Peyer's patch (tissue), 4 donors: ENCODE measurements at places on chromosomes 2 and 18. TPM values are rescaled to one million over a fixed set of nuclear protein-coding genes. Genes with fewer than 3 reads are reported as not detected.

DNA sequence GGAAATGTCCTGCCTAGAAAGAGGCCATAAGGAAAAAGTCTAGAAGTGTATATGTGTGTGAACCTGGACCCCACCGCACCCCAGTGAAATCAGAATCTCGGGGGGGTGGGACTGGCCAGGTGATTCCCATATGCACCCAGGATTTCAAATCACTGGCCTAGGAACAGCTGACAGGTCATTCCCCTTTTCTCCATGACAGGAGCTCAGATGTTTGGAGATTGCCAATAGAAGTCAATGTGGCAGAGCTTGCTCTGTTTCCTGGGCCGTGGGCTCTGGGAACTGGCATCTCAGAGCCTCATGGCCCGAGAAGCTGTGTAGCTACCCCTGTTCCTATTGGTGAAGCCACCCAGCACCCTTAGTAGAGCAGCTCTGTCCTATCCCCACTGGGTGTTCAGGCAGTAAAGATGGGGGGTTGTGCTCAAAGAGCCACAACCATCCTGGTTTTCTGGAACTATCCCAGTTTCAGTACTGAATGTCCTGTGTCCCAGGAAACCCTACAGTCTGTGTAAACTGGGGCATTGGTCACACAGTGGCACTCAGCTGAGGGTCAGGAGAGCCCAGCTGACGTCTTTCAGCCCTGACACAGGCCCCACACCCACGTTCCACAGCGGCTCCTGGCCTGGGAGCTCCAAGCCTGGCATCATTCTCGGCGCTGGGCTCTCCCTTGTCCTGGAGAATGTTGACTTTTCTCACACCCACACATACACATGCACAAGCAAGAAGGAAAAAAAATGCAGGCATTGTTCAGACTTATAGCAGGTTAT lies 18.9 kb downstream of the GNLY start:
- no peak for DNase-seq

EVX2 gene
- total RNA-seq, result not detected

HK2 gene
- 14.6 TPM for total RNA-seq

- DNase-seq, result no peak
Measured at GRCh38 chr2:98793275-98793674, 62.3 kb upstream of the MGAT4A start.

- no peak for DNase-seq
Measured at GRCh38 chr2:173669271-173669853, 295.8 kb downstream of the SP3 start.

GRB14 gene
- total RNA-seq, result 2.6 TPM

- DNase-seq, result no peak
Measured at GRCh38 chr2:6881046-6881445, 3.5 kb downstream of the RSAD2 start.

GRCh38 chr18:35938158-35938557 lies 34.3 kb upstream of the RMP24 start:
- DNase-seq, result no peak

SKOR2 gene
- not detected for total RNA-seq

DNA sequence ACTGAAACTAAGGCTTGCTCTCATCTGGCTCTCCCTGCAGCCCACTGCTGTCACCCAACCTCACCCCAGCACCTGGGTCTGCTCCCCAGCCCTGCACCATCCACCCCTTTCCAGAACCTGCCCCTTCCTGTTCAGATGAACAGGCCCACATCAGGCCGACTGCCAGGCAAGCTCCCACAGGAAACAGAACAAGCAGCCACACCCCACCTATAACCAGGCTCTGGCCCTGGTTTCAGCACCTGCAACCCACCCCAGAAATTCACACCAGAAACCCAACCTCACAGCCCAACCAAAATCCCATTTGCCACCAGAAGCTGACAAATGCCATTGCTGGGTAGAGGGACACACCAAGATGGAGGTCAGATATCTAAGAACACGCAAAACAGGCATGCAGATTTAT lies 159.2 kb upstream of the ID2 start:
- no peak for DNase-seq

DNA sequence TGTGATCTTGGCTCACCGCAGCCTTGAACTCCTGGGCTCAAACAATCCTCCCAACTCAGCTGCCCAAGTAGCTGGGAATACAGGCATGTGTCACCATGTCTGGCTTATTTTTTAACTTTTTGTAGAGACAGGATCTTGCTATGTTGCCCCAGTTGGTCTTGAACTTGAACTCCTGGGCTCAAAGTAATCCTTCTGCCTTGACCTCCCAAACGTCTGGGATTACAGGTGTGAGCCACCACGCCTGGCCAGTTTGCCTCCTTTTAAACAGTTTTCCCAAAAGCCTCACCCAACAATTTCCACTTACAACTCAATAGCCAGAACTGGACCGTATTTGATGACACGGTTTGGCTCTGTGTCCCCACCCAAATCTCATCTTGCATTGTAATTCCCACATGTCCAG lies 300.9 kb upstream of the STON1 start:
- no peak for DNase-seq

GRCh38 chr18:78517973-78518372 lies 461.6 kb upstream of the SALL3 start:
- no peak for DNase-seq

CHN1 gene
- total RNA-seq, result 3.4 TPM

APCDD1 gene
- total RNA-seq, result 17.3 TPM

DNA sequence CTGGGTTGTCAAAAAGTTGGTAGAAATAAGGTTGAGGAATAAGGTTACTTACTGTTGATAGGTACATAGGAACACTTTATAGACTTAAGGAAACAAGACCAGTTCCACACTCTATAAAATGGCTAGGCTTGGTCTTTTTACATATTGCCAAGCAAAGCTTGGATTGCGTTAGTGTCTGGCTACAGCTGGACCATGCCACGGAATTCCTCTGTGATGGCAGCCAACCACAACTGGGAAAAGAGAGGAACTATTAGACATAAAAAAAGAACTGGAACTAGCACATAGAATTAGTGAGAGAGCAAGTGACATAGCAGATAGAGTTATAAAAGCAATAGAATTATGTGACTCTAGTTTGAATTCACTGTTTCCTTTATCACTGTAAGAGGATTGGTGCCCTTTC lies 17.7 kb upstream of the DPP10 start:
- DNase-seq, result no peak

- DNase-seq, result peak; percentile 81
Measured at GRCh38 chr18:2939317-2939716, 73.6 kb downstream of the LPIN2 start.

DNA sequence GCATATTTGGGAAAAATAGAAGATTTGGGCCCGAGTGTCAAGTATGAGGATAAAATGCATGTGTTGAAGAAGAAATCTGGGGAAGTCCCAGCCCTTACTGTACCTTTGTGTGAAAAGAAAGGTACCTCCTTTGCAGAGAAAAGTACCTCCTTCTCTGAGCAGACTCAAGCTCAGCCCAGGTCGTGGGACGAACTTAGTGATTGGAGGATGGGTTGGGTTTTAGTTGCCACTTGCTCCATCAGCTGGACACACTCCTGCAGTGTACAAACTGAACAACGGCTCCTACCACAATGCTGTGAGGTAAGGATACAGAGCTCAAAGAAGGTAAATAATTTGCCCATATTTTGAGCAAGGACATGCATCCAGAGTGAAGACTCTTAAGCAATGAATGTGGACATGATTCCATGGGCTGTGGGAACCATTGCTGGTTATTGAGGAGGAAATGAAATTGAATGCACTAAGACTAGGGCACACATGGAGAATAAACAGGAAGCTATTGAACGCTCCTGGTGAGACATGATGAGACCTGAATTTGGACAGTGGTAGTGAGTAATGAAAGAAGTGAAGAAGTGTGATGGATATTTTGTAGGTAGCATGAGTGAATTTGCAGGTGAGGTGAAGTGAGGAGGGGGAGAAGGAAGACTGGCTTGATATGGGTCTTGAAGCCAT lies 49.8 kb upstream of the IL1RL1 start:
- DNase-seq, result no peak

DNA sequence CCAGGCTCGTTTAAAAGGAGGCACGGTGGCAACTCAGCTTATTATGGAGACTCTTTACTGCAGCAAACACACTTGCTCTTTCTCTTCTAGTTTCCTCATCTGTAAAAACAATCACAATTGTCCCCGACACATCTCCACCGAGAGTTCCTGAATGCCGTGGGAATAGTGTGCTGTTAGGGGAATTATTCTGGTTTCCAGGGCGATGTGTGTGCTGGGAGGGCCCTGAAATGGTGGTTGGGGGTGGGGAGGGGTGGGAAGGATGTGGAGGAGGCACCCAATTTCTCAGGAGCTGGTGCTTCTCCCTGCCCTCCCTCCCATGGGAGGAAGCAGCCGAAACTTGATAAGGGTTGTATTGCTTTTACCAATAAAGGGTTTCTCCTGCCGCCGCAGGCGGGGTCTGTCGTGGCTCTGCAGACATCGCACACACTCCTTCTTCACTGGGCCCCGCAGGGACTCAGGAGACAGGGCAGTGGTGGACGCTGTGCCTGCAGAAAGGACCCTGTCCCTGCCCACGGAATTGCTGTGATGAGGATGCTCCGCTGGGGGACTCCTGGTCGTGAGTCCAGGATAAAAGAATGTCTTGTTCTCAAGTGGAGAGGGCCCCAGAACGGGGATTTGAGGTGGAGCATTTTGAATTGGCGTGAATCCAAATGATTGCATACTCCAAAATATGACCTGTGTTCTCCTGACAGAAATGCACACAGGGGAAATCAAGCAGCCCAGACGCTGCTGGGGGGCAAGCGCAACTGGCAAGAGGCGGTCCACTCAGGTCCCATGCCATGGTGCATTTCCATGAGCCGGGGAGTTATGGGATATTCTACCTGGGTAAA lies 119.2 kb downstream of the ACKR3 start:
- DNase-seq, result no peak

GRCh38 chr2:232876161-232876977 lies 6.3 kb downstream of the SNORC start:
- peak; percentile 85 for DNase-seq

DNA sequence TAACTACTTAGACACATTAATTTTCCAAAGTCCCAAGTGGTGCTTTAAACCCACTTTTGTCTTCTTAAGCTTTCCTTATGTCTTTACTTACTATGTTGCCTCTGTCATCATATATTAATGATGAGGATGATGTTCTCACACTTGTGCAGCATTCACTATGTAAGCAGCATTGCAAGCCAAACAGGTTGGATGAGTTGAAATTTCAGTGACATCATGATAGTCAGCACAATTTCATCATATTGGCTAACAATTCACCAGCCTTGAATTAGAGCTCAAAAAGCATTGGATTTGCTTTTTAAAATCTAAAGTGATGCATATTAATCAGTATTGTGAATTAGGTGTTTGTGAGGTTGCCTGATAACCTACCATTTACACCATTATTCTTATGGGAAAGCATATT lies 7.7 kb downstream of the APLF start:
- no peak for DNase-seq

- no peak for DNase-seq
Measured at GRCh38 chr18:62974928-62975675, 259.8 kb downstream of the PHLPP1 start.
